Hindlimb muscle (tissue), 1 donor: ENCODE measurements at places on chromosomes 6 and 20.

DNA sequence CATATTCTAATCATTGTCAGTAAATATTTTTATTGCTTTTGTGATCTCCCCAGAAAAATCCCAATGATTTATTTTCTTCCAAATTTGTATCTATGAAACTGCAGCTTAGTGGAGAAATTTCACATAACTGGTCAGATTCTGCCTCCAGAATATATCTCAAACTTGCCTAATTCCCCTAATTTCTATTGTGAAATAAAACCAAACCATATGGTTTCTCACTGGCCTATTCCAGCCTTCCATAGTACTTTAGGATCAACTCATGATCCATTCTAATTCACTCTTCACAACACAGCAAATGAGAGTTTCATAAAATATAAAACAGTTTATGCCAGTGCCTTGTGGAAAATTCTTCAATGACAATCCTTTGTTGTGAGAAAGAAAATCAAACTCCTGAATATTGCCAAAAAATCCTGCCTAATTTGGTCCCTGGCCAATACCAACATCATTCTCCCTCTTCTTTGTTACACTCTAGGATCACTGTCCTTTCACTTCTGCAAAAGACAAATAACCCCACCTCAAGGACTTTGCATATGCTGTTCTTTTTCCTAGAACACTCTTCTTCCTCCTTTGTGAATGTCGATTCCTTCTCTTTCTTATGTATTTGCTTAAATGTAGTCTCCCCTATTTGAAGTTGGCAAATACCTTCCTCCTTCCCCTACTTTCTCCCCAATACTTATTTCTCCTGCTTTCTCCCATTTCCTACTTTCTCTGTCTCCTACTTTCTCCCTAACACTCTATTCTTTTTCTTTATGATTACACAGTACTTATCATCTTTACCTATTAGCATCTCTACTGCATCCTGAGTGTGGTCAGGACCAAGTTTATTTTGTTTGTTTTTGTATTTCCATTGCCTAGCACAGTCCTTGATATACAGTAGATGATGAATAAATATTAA is 587.5 kb downstream of the RFPL4B start:
- no peak for DNase-seq

GRCh38 chr6:56176741-56177140 is 70.6 kb downstream of the COL21A1 start:
- DNase-seq = no peak

DNA sequence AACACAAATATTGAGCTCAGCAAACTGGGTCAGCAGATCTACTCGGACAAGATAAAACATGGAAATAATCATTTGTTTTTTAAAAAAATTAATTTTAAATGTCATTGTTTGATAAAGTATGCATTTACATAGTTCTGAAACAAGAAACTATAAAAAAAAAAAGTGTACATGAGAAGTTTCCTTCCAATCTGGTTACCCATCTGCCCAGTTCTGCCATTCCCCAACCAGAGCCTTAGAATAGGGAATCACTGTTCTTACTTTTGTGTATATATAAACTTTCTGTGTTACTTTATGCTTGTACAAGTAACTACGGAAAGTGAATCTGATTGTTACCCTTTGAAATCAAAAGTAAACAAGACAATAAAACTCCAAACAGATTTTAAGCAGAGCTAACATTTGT is 791.4 kb downstream of the HACE1 start:
- DNase-seq = no peak

DNA sequence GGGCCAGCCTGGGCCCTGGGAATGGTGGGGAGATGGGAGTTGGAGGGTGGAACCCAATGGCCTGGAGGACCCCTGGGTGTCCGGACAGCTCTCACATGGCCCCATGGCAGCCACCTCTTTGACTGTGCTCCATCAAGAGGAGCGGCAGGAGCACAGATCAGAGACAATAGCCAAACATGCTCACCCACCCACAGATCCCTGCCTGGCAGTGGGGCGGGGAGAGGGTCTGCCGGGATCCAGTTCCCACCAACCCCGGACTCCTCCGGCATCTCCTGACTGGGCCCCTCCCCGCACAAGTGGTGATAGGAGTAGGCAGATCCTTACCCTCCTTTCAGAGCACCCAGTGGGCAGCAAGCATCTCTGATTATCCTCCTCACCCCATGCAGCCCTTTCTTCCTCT is 31.9 kb upstream of the MRPS18A start:
- DNase-seq = no peak

DNA sequence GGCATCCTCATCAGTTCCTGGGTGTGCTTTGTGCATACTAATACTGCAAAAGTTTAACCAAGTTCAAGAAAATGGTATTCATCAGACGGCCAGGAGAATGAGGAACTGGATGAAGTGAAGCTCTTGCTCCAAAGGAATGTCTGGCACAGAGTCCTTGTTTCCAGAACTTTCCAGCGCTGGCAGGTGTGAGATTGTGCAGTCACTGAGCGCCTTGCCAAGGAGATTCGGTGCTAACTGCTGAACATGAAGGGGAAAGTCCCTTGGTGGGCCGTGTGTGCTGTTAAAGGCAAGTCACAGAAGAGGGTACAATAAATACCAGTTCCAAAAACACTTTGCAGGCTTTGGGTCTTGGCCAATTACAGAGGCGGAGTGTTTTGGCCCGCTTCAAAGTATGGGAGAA is 262.3 kb upstream of the SOX4 start:
- peak; percentile 71 for DNase-seq

DNA sequence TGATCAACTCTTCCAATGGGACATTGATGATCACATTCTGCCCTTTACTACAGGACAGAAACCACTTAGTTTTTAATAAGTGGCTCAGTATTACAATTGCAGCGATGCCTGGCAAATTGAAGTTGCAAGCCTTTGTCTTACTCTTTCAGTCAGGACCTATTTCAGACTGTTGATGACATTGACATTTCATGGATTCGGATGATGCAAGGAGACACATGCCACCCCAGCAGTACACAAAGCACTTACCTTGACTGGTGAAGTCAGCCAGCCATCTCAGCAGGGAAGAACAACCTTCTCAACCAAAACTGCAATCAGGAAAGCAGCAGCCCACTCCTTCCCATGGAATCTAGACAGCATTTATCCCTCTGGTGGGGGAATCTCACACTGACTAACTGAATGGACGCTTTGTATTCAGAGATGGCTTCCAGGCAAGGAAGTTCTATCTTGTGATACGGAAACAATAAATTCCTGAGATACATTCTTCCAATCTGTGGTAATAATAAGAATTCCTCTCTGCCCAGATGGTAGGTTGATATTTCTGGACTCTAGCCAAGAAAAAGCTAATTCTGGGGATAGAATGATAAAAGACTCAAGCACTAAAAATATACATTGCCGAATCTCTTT is 24.8 kb downstream of the NFYA start:
- DNase-seq = no peak

- DNase-seq = no peak
Measured at GRCh38 chr6:56279331-56280080, 32.1 kb upstream of the COL21A1 start.

DNA sequence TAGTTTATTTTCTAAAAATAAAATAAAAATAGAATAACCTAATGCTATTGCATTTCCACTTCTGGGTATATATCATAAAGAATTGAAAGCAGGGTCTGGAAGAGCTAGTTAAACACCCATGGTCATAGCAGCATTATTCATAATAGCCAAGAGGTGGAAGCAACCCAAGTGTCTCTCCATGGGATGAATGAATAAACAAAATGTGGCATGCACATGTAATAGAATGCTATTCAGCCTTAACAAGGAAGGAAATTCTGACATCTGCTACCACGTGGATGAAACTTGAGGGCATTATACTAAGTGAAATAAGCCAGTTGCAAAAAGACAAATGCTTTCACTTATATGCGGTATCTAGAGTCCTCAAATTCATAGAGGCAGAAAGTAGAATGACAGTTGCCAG is 130.8 kb downstream of the TIAM2 start:
- DNase-seq = no peak

DNA sequence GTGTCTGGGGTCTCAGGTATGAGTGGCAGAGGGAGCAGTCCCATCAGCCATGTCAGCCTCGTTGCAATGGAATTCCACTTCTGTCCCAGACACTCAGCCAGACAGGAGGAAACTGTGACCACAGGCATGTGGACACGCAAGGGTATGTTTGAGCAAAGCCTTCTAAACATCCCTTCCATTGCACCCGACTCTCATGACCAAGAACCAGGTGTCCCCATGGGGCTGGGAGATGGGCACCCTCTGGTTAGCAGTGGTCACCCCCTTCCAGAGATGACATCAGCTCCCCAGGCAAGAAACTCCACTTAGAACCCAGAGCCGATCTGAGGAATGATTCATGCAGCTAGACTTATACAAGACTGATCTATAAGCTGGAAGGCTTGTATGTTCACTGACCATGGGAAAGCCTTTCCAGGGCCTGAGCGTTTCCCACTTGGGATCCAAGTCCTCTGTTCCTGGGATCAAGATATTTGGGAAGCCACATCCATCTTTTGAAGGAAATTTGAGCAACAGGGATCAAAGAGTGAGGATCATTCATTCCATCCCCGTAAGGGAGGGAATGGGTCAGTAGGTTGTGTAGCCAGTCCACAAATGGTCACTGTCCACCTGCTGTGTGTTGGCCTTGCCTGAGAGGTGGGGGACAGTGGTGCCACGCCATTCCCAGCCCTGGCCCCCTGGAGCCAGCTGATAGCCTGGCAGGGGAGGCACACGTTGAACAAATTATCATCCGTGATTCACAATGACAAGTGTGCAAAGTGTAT is 3.9 kb upstream of the MRGBP start:
- DNase-seq = no peak

DNA sequence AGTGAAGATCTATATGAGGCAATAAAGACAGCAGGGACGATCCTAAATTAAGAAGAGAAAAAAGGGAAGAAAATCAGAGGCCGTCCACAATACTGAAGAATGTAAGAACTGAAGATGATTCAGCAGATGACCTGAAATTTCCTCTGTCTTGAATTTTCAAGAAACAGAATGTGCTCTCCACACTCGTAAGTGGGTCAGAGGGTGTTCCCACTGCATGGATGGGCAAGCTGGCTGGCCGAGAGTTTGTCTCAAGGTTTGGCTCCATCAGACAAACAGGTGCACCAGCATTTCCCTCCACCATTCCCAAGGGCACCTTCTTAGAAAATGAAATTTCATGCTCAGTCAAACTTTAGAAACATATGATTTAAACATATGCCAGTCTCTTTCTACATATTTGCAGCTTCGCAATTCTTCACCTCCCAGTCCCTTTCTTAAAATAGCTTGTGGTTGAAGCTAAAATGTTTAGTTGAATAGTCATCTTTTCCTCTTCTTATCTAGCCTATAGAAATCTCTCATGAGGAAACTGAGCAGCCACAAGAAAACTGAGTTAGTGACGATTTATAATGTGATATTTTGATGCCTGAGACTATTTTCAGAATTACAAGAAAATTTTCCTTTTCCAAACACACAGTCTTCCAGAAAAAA is 576.4 kb downstream of the PRKN start:
- DNase-seq = no peak

GRCh38 chr6:42344756-42345155 is 107.0 kb downstream of the TRERF1 start:
- DNase-seq = no peak

GRCh38 chr6:170031684-170032121 is 259.2 kb downstream of the DLL1 start:
- no peak for DNase-seq

GRCh38 chr20:48801197-48801596 is 26.6 kb downstream of the PREX1 start:
- DNase-seq = no peak

DNA sequence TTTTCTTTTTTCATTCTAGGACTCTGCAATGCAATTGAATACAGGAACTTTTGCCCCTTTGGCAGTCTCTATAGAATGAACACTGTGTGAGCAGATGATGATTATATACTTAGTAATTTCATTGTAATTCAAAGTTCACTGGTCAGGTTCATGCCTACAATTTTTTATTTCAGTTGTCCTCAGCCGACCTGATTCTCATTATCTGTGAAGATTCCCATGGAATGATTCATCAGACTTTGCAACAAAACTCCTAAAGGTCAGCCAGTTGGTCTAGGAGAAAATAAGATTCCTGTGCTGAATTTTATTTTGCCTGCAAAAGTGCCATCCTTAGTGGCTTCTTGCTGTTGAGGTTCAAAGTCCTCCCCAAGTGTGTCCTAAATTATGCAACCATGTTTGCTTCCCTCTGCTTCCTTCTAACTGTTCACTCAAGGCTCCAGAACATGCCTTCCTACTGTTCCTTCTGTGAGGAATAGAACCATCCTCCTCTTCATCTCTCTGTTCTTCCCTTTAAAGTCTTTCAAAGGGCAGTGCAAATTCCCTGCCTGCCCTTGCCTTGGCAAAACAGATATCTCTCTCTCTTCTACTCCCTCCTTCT is 194.2 kb upstream of the CNR1 start:
- DNase-seq = no peak
